ENCODE measurements at places on chromosomes 4 and X. TPM values are rescaled to one million over a fixed set of nuclear protein-coding genes. Genes with fewer than 3 reads are reported as not detected.

Gene MAML3
- 5.2 TPM for total RNA-seq

Gene CACNA1F
- total RNA-seq: not detected

Gene ABCG2
- 15.5 TPM for total RNA-seq

Gene HS3ST1
- total RNA-seq: 4.4 TPM

Gene DDIT4L
- total RNA-seq: 0.25 TPM

Gene AKAP14
- total RNA-seq: not detected

Gene ARAP2
- 55.1 TPM for total RNA-seq

Gene GIMD1
- total RNA-seq: not detected

Gene PRDM8
- 26.1 TPM for total RNA-seq

Gene CAPN6
- under 0.01 TPM for total RNA-seq

Gene SMR3B
- not detected for total RNA-seq

Gene VEGFC
- total RNA-seq: 2.2 TPM

Gene TBC1D25
- 11.3 TPM for total RNA-seq

Gene DRP2
- total RNA-seq: 4.7 TPM

Gene C4orf50
- total RNA-seq: 11.3 TPM

Gene GUCY1A1
- 109 TPM for total RNA-seq

Gene MAGED4B
- 103 TPM for total RNA-seq

Gene SLC34A2
- total RNA-seq: 0.25 TPM

Gene CHST7
- 6.4 TPM for total RNA-seq

Gene STK26
- 0.98 TPM for total RNA-seq

Gene PF4V1
- total RNA-seq: not detected

Gene CTAG2
- total RNA-seq: not detected

Gene COL4A6
- total RNA-seq: 3.2 TPM

Gene ARX
- total RNA-seq: 6.9 TPM

Gene HTR2C
- total RNA-seq: 1.5 TPM

Gene TMPRSS11F
- total RNA-seq: not detected

Gene PPA2
- 57.0 TPM for total RNA-seq

Gene ADH1A
- total RNA-seq: not detected

Gene GYPB
- total RNA-seq: not detected

Gene FBXL5
- total RNA-seq: 142 TPM

Gene DCK
- total RNA-seq: 65.9 TPM

Gene RPS6KA6
- total RNA-seq: 18.2 TPM
